ENCODE measurements at places on chromosomes 11 and 22.

DNA sequence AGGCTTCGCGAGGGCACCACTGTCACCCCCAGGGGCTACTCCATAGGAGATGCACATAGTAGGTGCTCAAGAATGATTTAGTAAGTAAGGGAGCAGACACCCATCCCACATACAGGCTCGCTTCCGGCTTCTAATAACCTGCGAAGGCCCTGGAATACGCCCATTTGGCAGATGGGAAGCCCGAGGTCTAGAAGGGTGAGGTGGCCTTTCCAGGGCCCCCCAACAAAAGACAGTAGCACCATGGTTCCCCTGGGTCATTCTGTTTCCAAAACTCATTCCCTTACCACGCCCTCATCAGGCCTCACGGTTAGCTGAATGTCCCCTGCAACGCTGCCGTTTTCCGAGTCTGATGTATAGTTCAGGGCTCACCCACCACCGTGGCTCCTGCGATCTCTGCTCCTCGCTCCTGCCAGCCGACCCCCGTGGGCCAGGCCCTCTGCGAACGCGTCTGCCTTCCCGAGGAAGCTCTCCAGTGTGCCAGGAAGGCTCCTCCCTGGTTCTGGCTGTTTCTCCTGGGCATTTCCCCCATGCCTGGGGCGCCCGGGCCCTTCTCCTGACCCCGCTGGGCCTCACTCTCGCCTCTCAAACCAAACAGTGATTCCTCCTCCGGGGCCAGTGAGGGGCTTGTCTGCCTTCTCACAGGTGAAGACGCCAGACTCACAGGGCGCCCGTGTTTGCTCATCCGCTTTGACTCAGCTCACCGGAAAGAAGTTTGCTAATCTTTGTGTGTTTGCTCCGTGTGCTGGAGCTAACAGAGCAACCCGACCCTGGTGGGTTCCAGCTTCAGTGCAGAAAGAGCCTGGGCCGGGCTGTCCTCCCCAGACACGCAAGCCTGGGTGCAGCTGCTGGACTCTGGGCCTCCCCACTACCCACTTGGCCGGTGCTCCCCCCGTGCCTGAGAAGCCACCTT lies 86.6 kb downstream of the RTL6 start:
- no peak for DNase-seq

- DNase-seq = no peak
These were observed 68.9 kb upstream of the POU2AF2 start for GRCh38 chr11:111176603-111177002.

GRCh38 chr11:121488170-121488569 lies 35.4 kb upstream of the SORL1-AS1 start:
- no peak for DNase-seq

DNA sequence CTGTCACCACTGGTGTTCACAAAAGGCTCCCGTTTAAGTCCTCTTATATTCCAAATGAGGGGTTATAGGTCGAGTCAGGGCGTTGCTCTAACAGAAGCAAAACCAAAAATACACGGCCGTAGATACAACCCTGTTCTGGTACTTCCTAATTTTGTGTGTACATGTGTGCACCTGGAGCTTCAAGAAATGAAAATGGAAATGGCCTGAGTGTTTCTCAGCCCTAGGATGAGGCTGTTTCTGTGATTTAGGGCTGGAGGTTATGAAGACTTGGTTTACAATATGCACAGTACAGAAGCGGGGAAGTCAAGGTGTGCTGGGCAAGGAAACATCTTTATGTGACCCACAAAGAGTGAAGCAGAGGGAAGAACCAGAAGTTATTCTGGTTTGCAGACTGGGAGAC lies 110.4 kb upstream of the OR4B1 start:
- no peak for DNase-seq

DNA sequence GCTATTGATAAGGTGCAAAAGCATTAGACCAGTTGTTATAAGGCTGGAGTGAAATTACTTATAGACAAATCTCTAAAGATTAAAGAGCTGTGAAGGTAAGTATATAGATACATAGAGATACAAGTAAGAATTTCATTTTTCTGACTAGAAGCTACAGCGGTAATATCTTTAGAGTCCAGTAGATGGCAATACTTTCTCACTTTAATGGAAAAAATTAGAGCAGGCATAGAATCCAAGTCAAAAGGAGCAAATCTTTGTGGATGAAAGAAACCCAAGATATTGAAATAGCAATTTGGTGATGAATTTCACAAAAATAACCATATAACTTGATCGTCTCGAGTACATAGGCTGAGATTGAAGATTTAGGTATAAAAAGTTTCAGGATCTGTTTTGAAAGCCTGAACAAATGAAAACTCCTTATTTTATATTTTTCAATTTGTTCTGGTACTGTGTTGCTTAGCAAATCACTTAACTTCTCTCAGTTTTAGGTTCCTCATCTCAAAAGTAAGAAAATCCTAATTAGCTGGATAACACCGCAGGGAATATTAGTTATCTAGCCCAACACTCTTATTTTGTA lies 81.9 kb downstream of the UVRAG start:
- DNase-seq = peak; percentile 65

- DNase-seq = no peak
These were observed 1.4 kb upstream of the TPP1 start for GRCh38 chr11:6620636-6621035.
